ENCODE measurements at places on chromosomes 2 and 18.

GRCh38 chr2:226080334-226080733 is 680.8 kb downstream of the NYAP2 start:
- no peak for DNase-seq

DNA sequence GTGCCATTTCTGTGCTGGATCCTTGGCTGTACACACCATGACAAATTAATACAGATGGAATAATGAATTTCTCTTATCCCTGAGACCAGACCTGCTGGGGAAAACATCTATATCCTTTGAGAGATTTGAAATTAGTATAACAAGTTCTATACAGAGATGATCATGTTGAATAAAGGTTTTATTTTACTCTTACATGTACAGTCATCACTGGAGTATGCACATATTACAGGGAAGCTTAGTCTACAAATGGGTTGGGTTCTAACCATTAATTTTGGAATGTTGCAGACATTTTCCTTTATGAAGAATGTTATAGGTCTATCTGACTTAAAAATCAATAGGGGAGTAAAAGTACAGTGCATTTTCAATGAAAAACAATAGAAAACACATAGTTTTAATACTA is 29.9 kb upstream of the MMADHC start:
- DNase-seq: no peak

- DNase-seq: no peak
Measured at GRCh38 chr2:240918258-240919091, 12.3 kb downstream of the CROCC2 start.

DNA sequence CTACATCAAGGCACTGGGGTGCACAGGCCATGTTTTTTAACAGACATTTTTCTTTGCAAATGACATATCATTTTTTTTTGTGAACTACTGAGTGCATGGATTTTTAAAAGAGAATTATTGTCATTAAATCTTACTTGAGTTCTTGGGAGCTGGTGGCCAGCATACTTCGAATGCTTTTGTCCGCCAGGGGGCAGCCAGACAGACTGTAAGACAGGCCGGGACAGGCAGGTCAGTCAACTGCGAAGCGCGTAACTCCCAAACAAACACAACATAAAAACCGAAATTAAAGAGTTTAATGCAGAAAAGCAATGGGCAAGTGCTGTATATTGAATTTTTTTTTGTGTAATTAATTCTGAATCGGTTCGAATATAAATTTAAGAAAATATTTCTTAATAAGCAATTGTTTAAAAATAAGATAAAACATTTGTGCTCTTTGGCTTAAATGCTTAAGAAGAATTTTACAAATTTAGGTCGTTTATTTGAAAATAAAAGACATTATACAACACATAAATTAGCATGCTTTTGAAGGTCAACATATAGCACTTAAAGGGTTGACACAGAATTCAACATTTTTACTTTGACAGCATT is 142.2 kb upstream of the PXDN start:
- DNase-seq: no peak

- no peak for DNase-seq
Measured at GRCh38 chr18:63624863-63625262, 19.2 kb downstream of the SERPINB4 start.

GRCh38 chr2:192159208-192159607 is 35.5 kb downstream of the TMEFF2 start:
- no peak for DNase-seq

All from NCI-H187 treated with DMSO at 0.1 percent for 48 hours (cell line).